ENCODE measurements at places on chromosomes 3 and 15.

DNA sequence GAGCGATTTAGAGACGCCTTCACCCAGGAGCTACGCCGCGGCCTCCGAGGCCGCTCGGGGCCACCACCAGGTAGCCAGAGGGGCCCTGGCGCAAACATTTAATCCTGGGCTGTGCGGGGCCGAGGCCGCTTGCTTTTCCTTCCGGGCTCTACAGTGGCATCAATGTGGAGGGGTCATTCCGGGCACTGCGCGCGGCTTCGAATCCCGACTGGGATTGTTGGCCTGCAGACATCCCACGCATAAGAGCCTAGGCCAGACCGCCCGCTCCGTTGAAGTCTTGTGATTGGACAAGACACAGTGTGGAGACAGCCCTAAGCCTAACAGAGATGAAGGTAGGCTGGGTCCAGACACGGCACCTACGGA lies 568 bp upstream of the NCBP2 start:
- DNase-seq: no peak

GRCh38 chr15:31245756-31246155 lies 80.9 kb upstream of the KLF13 start:
- DNase-seq: no peak

GRCh38 chr3:42572278-42572677 lies 9.5 kb downstream of the SEC22C start:
- no peak for DNase-seq

DNA sequence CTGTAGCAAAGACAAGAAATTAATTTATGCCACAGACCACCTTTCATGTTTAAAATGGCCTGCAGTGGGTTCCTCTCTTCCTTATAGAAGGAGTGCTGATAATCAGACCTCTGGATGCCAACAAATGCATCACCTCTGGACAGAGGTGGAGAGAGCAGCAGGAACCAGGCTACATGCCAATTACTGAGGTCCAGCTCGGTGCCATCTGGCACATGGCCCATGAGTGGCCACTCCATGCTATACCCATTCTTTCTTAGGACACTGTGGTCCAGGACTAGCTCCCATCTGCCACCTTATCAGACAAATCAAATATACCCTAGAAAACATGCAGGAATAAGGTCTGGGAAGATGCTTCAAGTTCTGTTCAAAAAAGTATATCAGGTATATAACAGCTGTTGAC lies 60.7 kb downstream of the TBC1D2B start:
- DNase-seq: no peak

GRCh38 chr3:119657887-119658702 lies 2.3 kb downstream of the POPDC2 start:
- DNase-seq: no peak

- DNase-seq: no peak
These were observed 4.2 kb downstream of the HMCES start for GRCh38 chr3:129282727-129283327.

DNA sequence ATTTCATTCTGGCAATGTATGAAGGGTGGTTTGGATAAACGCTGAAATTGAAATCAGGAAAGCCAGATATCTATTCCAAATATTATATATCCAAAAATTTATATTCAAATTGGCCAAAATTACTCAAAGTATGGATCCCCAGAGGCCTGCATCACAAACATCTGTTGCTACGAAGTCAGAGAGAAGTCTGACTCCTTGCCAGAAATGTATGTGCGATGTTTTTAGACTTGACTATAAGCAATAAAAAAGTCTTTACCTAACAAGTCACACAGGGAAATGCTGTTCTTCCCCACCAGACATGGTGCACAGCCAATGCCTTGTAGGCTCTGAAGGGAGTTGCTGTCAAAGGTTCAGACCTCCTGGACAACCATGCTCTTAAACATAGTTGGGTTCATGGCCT lies 533.1 kb downstream of the OTOL1 start:
- no peak for DNase-seq

GRCh38 chr15:63380808-63381282 lies 801 bp downstream of the CA12 start:
- no peak for DNase-seq

GRCh38 chr3:8319935-8320634 lies 181.5 kb upstream of the LMCD1 start:
- DNase-seq: no peak

DNA sequence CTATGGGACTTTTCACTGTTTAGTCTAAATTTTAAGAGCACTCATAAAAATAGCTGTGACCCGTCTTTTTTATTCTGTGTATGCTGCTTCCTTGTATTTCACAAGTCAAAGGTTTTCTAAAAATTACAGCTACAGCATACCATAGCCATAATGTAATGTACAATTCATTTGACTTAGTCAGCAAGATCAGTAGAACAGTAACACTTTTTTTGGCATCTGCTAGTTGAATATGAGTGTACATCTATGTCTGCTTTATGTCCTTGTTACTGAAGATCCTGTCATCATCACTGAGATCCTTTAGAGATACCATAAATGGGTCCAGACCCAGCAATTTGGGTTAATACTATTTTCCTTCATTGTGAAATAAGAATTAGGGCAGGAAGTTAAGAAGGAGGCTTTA lies 42.2 kb downstream of the CMSS1 start:
- no peak for DNase-seq

Data from stimulated activated CD8-positive, alpha-beta memory T cell treated with anti-CD3 and anti-CD28 coated beads, Interleukin-7, amount 100 ng/mL, for 1 hour (primary cell).